ENCODE measurements at places on chromosomes 3 and 15.

- DNase-seq = no peak
Observed at GRCh38 chr15:68587769-68588385, 9.1 kb downstream of the CORO2B start.

DNA sequence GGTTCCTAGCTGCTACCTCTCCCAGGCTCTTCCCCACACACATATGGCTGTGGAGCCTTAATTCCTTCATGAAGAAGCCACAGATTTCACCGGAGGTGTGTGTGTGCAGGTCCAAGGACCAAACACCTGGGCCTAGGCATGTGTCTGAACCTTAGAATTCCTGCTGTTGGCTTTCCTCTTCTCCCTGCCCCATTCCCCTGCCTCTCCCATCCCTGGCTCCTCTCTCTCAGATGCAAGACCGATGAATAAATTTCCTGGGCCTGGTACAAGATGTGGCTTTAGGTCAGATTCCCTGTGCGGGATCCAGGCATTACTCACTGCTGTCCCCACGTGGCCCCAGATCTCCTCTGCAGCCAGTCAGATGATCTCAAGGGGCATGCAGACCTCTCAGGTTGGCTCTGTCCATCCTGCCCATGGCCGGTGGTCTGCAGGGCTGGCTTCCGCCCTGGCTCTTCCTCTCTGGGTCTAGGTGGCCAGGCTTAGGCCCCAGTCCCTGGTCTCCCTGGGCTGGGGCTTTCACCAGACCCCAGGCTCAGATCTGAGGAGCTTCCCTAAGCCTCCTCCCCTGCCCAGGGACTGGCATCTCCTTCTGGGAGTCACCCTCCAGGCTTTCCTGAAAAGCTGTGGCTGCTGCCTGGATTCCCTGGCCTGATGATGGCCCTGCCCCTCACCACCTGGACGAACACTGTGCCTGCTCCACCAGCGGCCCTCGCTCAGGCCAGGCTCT lies 20.5 kb downstream of the CCR9 start:
- no peak for DNase-seq

DNA sequence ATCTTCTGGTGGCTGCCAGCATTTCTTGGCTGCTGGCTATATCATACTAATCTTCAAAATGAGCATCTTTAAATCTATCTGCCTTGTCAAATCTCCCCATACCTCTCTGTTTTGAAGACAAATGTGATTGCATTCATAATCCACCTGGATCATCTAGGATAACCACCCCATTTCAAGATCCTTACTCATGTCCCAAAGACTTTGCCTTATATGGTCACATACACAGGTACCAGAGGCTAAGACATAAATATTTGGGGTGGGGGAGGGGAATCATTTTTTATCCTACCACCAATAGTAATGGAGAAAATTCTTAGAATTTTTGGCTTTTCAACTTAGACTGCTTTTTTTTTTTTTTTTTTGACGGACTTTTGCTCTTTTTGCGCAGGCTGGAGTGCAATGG lies 970.8 kb downstream of the PLOD2 start:
- DNase-seq = no peak

DNA sequence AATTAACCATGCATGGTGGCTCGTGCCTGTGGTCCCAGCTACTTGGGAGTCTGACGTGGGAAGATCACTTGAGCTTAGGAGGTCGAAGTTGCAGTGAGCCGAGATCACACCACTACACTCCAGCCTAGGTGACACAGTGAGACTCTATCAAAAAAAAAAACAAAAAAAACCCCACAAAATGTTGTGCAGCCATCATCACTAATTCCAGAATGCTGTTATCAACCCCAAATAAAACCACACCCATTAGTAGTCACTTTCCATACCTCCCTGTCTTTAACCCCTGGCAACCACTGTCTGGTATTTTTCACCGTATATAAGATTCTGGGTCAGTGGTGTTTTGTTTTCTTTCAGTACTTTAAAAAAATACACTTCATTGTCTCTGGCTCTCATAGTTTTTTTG lies 16.6 kb downstream of the HMCES start:
- no peak for DNase-seq

- DNase-seq = no peak
Observed at GRCh38 chr3:69009559-69010410, 3.7 kb downstream of the EOGT start.

DNA sequence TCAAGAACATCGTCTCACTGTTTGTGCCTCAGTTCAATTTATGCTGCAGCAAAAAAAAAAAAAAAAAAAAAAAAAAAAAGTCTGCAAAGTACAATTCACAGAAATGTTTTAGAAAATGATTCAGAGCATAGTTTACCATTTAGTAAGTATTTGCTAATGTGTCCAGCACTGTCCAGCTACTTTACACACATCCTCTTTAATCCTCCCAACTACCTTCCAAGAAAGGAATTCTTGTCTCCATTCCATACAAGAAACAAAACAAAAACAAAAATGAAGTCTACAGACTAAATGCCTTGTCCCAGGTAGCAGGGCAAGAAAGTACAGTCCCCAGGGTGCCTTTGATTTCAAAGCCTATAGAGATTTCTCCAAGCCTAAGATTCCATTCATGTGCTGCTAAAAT lies 38.9 kb upstream of the SNTN start:
- no peak for DNase-seq

GRCh38 chr3:31952205-31952604 lies 28.9 kb downstream of the OSBPL10 start:
- DNase-seq = no peak

DNA sequence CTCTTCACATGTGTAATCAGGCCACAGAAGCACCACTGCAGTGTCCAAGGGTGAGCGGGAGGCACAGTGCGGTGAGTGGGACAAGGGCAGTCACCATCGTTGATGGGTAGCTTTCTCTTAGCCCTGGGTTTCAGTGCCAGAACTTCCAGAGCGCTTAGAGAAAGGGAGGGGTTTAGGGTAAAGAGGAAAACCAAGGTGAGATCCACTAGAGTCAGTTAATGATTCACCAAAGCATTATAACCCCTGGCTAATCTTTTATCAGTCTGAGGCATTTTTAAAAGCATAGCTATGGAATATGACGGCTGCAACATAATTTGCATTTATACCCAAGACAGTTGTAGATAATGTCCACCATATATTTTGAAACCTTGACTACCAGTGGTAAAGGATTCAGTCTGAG lies 94.8 kb downstream of the SHQ1 start:
- DNase-seq = no peak

DNA sequence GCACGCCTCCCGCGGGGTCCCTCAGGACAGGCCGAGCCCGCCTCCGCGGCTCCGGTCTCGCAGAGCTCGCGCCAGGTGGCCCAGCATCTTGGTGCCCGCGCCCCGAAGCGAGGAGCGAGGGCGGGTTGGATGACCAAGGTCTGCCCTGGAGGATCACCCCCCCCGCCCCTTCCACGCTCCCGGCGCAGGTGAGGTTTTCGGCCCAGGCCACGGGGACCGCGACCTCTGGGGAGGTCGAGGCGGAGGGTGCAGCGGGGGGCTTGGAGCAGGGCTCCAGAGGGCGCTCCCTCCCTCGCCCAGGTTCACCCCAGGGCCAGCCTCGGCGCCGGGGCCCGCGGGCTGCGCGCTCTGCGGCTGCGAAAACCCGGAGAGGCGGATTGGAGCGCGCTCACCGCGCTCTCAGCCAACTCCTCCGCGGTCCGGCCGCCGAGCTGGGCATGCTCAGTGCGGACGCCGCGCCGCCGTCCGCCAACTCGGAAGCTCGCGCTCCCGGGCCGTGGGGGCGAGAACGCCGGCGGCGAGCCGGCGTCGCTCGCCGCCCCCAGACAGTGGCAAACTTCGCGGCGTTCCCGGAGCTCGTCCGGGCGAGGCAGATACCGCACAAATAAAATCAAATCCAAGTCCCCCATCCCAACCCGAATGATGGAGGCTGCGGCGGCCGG lies at the start of gene MED12L:
Gene MED12L, plus strand, starts transcription at position 438 of the 662 bp plus-strand sequence. CDS start 1,263 bp downstream, outside the sequence.
- no peak for DNase-seq

DNA sequence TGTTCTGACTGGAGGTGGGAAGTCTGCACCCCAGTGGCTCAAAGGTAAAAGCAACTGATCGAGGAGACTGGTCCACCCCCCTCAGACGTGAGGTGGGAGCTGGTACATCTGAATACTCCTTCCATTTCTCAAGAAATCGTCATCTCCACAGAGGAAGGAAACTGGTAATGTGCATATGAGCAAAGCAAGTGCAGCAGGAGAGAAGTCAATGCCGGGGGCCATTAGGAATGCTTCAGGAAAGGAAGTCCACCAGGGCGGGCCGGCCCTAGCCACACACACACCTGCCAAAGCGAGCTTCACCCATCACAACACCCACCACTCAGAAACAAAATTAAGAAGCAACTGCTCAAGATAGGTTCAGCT lies 8.5 kb downstream of the TBC1D2B start:
- DNase-seq = no peak

DNA sequence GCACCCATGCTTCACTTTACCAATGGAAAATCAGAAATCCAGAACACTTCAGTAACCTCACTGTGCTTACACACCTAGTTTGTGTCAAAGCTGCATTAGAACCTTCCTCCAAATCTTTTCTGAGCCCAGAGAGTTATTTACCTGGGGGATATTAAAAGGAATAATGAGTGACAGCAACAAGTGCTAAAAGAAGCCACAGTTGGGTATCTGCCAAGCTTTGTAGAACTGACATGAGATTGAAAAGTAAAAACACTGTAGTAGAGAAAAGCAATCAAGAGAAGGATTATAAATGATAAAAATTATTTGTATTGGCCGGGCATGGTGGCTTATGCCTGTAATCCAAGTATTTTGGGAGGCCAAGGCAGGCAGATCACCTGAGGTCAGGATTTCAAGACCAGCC lies 8.8 kb upstream of the TBC1D23 start:
- DNase-seq = no peak

- no peak for DNase-seq
Observed at GRCh38 chr15:81021321-81021720, 20.6 kb downstream of the TLNRD1 start.

DNA sequence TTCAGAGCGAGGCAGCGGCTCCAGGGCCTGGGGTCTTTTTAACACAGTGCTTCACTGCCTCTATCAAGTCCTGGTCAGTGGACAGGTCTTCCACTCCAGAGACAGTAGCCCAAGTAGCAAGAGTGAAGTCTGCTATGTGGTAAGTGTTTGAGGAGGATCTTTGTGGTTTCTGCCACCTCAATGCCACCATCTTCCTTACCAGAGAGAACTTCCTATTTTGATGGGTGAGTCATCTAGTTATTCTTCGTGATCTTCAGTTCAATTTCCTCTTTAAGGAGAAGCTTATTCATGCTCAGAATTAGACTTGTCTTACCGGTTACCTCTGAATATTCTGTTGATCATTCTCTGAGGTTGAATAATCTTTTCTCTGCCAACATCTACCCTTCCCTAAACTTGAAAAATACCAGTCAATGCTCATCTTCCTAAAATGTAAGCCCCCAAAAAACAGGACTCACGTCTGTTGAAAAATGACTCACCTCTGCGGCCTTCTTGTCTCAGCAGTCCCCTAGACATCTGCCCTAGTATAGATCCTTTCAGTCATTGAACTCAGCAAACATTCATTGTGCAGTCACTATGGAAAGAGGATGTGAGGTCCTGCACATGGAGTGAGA lies 32.2 kb upstream of the BCL6 start:
- DNase-seq = no peak

DNA sequence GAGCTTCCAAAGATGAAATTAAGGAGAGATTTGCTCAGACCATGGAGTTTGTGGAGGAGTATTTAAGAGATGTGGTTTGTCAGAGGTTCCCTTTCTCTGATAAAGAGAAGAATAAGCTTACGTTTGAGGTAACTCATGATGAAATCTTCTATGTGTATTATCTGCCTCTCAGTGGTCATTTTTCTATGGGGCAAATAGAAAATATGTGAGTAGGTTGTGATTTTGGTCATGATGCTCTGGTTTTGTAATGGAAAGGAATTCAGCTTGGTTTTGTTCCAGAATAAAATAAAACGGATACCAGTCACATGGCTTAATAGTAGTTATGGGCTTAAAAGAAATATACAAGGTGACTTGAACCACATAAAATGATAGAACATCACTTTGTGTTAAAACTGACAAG lies 181.1 kb downstream of the ITPR1 start:
- no peak for DNase-seq

GRCh38 chr3:113002679-113003078 lies 11.9 kb downstream of the GTPBP8 start:
- DNase-seq = no peak

GRCh38 chr3:15535732-15536131 lies 14.2 kb upstream of the COLQ start:
- DNase-seq = no peak

DNA sequence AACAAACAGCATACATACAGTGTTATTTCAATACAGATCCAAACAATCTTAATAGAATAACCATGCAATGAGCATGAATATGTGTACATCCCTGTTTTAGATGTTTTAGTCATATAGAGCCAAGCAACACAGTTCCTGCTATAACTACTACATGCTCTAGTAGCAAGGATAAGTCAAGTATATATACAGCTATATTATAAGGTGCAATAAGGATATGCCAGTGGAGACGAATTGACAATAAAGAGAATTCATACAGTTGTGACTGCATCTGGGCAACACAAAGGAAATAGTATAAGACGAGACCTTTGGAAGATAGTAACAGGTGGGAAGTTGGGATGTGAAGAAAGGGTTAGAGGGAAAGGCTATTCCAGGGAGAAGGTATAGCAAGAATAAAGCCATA lies 103.4 kb downstream of the TPRG1 start:
- no peak for DNase-seq

GRCh38 chr3:180252683-180253082 lies 215.9 kb upstream of the PEX5L start:
- no peak for DNase-seq

DNA sequence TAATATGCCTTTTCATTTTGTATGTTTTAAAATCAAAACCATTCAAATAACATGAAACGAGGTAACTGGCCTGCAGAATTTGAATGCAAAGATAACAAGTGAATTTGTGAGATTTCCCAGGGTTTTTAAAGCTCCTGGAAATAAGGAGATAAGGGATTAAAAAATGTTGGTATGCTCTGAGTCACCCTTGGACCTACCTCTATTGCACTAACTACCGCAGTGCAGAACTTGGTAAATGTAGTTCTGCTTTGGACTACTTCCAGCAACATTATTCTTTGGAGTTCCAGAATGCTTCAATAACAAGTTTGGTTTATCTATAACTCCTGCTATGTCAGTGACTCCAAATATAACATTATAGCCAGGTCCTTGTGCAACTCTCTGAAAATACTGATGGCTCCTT lies 201.7 kb downstream of the GAP43 start:
- DNase-seq = no peak

DNA sequence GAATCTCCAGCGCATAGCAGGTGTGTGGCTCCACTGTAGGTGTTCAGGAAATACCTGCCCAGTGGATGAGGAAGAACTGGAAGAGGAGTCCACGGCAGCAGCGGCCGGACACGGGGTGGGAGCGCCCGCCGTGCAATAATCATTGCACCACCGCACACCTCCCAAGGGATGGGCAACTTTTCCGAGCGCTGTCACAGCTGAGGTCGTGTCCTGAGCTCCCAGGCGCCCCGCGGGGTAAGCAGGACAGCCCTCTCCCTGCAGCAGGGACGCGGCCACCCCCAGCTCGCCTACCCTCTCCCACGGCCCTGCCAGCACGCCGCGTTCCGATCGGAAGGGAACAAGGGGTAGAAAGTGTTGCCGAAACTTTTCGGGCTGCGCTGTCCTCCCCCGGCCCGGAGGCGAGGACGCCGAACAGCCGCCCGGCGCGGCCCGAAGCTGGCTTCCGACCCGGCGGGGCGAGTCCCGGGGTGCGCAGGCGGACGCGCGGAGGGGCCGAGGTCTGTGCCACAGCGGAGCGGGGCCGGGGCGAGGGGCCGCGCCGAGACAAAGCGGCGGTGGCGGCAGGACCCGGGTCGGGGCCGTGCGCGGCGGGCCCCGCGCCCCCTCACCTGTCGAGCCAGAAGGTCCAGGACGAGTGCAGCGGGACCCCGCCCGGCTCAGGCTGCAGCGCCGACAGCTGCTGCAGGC lies 475 bp downstream of the EIF4E3 start:
- no peak for DNase-seq

GRCh38 chr3:121918779-121919483 lies 24.7 kb downstream of the SLC15A2 start:
- DNase-seq = no peak

Measured in stimulated activated CD8-positive, alpha-beta memory T cell treated with anti-CD3 and anti-CD28 coated beads, Interleukin-4, amount 100 ng/mL, for 1 hour (primary cell).